ENCODE measurements at places on chromosomes 13 and 19.

- no peak for DNase-seq
Measured at GRCh38 chr19:33293255-33294057, 8.9 kb downstream of the CEBPA start.

DNA sequence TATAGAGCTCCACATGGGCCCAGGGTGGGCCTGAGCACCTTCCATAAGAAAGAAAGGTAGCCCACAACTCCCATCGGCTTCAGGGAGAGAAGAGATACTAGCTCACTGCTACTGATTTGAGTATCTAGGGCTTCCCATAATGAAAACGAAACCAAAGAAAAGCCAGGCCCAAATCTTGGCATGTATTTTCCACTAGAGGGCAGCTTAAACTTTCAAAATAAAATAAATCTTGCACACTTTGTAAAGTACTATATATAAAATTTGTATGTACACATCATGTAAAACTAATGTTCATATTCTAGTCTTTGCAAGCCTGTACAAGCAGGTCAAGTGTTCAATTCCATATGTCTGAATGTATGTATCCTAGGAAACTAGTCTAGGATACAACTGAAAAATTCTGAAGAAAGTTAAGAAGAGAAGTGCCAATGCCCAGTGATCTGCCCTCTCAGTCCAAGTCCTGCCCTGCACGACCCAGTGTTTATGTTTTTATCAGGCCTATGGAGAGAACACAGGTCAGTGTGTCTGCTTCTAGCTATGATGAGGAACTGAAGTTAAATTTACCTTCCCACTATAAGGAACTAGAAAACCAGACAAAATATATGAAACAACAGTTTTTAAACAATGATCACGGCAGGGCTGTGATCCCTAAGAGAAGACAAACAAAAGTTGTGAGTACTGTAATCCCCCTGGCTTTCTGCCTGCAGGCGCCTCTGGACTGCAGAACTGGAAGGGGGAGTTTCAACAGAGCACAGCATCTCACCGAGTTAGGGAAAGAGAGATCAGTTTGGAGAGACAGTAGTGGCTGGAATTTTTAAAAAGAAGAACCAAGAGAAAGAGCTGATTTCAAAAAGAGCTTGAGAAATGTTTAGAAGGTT is 475.7 kb downstream of the UQCRFS1 start:
- DNase-seq, result no peak

DNA sequence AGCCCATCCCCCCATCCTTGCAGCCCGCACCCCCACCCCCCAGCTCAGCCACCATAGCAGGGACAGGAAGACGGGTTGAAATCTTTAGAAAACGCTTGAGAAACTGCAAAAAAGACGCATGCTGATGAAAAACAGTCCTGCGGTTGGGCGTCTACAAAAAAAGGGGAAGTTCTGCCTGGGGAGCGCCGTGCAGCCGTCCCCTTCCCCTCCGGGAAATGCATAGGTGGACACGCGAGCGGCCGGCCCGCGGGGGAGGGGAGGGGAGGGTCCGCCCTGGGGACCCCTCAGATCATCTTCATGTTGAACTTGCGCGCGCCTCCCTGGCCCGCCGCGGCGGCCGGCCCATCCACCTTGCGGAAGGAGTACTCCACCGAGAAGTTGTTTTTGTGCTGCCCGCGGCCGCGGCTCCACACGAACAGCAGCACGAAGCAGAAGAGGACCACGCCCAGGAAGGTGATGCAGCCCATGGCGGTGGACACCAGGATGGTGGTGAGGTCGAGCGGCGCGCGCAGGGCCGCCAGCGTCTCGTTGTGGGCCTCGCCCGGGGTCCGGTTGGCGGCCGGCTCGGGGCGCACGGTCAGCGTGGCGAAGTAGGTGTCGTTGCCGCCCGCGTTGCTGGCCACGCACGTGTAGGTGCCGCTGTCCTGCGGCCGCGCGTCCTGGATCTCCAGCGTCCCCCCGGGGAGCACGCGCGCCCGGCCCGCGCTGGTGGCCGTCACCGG is 7.9 kb upstream of the PEAK3 start:
- peak; percentile 68 for DNase-seq

DNA sequence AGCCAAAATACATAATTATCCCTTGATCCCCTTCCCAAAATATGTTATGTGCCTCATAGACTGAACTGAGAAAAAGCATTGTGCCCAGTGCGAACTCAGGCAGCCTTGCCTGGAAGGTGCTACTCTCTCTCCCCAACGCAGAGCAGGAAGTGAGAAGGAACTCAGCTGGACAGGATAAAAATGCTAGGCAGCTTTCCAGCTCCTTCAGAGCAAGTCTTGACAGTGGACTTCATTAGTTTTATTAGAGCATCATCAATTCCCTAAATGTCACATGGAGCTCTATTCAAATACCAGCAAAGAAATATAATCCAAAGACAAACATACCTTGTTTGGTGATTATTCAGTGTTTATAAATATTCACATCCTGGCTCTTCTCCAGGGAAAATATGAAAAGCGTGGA is 202.4 kb downstream of the RFC3 start:
- no peak for DNase-seq

GRCh38 chr13:33381906-33382305 is 96.4 kb upstream of the STARD13 start:
- no peak for DNase-seq

- no peak for DNase-seq
Measured at GRCh38 chr13:73421310-73421912, 362.6 kb downstream of the KLF5 start.

GRCh38 chr19:2230807-2231533 is 5.2 kb downstream of the PLEKHJ1 start:
- DNase-seq, result no peak

DNA sequence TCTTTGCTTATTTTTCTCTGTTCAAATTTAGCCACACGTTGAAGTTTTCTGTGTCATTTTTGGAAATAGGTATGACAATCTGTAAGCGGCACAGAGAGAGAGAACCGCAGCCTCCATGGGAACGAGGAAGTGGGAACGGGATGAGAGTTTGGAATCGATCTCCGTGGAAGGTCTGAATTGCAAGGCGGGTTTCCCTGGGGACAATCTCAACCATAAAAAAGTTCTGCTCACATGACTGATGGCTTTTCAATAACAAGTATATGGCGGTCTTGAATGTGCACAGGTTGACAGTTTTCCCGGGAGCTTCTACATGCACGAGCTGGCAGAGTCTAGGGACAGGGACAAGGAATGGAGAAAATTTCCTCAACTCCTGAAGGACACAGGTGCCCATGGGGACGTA is 90.9 kb downstream of the INSR start:
- DNase-seq, result no peak

DNA sequence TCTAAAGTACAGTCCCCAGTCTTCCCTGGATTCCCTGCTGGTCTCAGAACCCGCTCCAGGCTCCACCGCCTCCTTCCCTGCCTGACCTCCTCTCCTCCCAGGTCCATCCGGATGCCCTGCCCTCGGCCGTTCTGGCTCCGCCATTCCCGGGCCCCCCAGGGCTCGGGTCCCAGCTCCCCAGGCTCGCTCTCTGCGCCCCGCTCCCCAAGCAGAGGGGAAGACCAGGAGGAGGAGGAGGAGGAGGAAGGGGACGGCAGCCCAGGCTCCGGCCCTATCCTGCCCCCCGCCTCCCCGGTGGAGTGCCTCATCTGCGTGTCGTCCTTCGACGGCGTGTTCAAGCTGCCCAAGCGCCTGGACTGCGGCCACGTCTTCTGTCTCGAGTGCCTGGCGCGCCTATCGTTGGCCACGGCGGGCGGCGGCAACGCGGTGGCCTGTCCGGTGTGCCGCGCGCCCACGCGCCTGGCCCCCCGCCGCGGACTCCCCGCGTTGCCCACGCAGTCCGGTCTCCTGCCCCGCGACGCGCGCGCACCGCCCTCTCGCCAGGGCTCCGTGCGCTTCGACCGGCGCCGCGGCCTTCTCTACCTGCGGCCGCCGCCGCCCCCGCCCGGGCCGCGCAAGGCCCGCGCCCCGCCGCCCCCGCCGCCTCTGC is 647 bp downstream of the RNF225 start:
- no peak for DNase-seq

DNA sequence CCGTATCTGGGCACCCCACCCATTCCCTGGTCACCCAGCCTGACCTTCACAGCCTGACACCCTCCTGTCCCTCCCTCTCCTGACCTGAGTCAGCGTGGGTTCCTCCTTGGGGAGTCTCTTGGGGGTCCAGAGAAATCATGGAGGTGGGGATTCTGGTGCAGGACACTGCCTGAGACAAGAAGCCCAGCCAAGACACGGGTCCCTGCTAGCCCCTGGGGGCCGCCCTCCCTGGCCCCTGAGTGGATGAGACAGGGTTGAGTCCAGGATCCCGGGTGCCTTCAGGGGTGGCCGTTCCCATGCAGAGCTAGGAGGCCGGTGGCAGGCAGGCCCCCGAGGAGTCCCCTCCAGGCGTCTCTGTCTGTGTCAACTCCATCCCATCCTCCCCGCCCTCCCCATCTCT is 1.6 kb downstream of the MAP2K7 start:
- DNase-seq, result no peak

GRCh38 chr13:23060959-23061358 is 119.8 kb upstream of the SGCG start:
- no peak for DNase-seq

- DNase-seq, result no peak
Measured at GRCh38 chr13:78100486-78100885, 181.9 kb upstream of the EDNRB start.

GRCh38 chr13:41419206-41419605 is 38.1 kb upstream of the RGCC start:
- no peak for DNase-seq
